ENCODE measurements at places on chromosomes 5 and 9. TPM values are rescaled to one million over a fixed set of nuclear protein-coding genes. Genes with fewer than 3 reads are reported as not detected.

Gene MLLT3
- 10.0 TPM for total RNA-seq

DNA sequence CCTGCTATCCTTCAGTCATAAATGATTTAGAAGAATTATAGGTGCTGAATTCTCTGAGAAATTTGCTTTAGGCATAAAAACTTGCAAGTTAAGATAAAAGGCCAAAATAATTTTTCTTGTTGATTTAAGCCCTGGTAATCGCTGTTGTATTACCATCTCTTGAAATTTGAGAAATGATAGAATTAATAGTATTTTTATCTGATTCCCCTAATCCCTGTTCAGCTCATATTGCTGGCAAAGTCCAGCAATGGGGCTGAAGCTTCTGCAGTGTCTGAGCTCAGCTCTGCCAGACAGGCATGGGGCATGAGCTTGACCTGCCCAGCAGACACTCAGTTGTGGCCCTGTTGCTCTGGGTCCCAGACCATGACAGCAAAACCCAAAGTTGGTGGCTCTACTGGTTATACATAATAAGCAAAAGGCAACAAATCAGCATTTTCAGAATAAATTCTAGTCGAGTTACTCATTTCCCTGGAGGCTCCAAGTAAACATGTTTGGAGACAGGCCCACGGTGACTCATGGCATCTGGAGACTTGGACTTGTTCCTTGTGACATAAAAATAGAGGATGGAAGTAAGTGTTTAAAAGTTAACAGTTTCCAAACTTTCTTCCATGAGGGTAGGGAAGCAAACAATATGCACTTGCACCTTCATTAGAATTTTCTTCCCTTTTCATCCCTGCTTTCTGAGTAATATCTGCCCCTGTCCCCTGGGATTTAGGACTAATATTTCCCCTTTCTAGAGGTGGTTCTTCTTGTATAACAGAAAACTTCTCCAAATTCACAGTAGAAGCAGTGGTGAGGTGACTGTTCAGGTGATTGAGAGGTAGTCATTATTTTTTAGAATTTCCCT, 60.2 kb upstream of the SLC2A8 start:
- DNase-seq: no peak

DNA sequence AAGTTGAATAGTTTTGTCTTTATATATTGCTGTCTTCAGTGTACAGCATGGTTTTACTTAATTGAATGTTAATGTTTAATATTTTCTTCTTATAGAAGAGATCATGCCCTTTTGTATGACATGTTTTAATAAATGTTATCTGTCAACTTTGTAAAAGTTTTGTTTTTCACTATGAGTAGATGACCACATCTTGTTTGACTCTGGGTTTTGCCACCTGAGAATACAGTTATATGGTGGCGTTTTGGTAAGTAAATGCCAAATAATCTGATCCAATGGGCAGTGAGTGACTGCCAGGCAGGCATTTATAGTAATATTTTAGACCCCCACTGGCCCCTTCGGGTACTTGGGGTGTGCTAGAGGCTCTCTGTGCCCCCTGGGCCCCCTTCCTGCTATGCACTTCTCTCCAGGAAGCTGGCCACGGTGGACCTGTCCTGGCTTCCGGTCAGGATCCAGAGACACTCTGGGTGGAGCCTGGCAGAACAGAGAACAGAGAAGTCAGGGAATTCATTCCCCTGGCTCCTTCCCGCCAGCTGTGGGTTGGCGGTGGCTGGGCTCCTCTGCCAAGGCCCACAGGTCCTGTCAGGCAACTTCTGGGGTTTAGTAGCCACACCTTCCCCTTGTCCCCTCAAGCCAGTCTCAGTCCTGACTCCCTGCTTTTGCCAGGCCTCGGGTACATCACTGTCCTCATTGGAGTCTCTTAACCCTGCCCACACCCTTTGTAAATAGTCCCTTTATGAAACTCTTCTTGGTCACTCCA, 22.2 kb upstream of the ZBTB34 start:
- no peak for DNase-seq

DNA sequence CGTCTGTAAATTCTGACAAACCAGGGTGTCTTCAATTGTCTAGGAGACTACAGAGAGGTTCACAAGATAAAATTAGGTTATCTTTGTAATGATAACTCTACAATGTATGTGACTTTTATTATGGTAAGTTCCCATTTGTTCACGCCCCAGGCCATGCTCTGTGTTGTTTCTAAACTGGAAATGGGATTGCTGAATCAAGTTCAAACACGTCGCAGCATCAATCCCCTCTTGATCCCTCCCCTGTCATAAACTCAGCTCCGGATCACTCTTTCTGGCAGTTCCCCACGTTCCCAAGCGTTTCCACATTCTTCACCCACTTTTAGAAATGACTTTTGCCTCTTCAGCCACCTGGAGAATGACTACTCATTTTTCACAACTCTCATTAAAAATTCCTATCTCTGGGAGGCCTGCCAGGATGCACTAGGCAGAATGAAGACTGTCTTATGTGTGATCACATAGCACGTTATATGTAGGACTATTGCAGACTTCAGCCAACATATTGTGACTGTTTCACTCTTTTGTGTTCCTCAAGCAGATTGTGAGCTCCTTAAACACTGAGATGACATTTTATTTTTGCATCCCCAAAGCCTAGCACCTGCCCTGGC, 1124.2 kb upstream of the WWC1 start:
- DNase-seq: no peak

Gene SARDH
- 42.8 TPM for total RNA-seq

All from OCI-LY7 (cell line).